HT1080 (cell line): ENCODE measurements at places on chromosomes 3 and 15. TPM values are rescaled to one million over a fixed set of nuclear protein-coding genes. Genes with fewer than 3 reads are reported as not detected.

DNA sequence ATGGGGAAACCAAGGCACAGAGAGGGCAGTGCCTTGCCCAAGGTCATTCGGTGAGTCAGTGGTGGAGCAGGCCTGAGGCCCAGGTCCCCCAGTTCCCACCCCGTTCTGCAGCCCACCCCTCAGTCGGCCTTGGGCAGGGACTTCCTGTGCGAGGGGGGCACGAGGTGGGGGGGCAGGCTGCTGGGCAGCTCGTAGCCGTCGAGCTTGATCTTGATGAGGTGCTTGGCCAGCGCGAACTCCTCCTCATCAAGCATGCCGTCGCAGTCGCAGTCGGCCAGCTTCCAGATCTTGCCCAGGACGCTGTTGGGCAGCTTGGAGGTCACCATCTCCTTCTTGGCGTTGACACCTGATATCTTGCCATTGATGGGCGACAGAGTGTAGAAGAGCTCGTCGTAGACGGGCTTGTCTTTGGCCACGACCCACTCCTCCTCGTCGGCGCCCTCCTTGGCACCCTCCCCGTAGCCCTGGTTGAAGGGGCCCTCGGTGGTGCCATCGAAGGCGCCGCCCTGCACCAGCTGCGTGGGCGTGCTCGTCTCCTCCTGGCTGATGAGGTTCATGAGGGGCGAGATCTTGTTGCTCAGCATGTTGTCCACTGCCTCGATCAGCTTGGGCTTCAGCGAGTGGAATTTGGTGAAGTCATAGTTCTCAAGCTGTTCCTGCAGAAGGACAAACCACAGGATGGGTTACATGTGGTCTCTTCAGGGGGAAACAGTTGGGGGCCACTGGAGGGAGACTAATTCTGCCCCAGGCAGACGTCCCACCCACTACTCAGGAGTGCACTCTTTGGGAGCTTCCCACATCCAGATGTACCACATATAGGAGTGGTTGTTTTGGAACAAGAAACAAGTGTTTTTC is 6.9 kb upstream of the SPTBN5 start:
- no peak for DNase-seq

GRCh38 chr3:138359148-138359918 is 11.0 kb downstream of the MRAS start:
- DNase-seq: no peak

- DNase-seq: no peak
Measured at GRCh38 chr15:86591994-86592735, 512.5 kb downstream of the AGBL1 start.

UROC1 gene
- 0.03 TPM in 1 of 2 replicates, not detected in the other for total RNA-seq

DNA sequence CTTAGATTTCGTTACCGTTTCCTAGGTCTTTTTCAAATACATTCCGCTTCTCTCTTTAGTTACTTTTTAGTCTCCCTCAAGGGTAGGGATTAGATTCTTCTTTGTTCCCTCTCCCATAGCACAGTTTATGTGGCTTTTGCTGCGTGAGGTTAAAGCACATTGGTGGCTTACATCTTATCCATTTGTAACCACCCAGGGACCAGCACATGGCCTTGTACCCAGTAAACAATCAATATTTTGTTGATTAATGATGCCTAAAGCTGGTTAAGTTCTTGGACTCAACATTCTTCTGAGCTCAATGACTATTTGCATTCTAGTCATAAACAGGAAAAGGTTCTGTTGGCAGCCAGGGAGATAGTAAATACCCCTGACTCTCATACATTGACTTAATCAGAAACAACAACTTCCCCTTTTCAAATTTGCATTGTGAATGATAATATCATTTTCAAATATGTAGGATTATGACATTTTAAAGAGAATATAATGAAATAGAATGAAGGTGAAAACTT is 60.2 kb downstream of the CACNA1D start:
- DNase-seq: no peak

- peak; percentile 35 for DNase-seq
Measured at GRCh38 chr3:135103917-135104316, 308.9 kb downstream of the EPHB1 start.

DNA sequence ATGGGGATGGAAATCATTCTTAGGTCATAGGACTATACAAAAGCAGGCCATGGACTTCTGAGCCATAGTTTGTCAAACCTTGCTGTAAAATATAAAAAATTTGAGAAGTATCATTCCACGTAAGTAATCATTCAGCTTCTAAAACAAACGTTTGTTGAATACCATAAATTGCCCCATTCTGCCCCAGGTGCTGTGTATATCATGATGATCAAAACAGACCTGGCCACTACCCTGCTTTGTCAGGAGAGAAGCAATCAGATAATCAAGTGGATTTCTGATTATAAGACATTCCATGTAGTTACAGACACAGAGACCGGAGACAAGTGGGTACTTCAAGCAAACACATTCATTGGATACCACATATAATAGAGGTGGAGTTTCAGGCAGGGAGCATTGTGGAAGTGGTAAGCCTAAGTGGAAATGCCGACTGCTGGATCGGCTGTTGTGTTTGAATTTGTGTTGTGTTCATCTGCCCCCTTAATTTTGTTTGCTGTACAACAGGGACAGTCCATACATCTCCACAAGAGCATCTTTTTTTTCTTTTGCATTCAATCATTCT is 61.7 kb downstream of the TGFBR2 start:
- DNase-seq: no peak

GRCh38 chr3:131020122-131020693 is 6.4 kb downstream of the ASTE1 start:
- DNase-seq: no peak

SLCO2A1 gene
- 0.02 TPM in 1 of 2 replicates, not detected in the other for total RNA-seq

DNA sequence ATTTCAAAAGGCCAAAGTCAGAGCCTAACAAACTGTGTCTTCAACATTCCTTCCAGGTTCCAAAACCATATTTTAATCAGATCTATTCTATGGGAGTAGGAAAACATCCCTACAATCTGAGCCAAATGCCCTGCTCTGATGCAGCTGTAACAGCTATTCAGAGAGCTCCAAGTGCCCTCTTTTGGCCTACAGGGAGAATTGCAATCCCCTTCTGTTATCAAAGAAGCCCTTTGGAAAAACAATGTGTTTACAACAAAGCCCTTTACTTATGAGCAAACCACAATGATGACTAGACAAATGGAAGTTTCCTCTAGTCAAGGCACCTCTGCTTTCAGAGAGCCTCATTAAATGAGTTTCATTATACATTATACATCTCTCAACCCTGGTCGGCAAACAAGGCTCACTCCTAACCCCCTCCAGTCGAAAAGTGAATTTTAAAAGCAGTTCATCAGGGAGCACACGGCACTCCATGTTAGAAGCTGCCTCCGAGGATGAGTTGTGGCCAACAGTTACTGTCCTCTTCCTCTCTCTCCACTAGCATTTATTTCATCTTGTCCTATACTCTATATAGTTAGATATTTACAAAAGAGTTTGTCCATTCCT is 42.6 kb upstream of the TMCO5A start:
- peak; percentile 64 for DNase-seq

- DNase-seq: peak; percentile 13
Measured at GRCh38 chr15:99016680-99017321, 9.2 kb upstream of the PGPEP1L start.

DNA sequence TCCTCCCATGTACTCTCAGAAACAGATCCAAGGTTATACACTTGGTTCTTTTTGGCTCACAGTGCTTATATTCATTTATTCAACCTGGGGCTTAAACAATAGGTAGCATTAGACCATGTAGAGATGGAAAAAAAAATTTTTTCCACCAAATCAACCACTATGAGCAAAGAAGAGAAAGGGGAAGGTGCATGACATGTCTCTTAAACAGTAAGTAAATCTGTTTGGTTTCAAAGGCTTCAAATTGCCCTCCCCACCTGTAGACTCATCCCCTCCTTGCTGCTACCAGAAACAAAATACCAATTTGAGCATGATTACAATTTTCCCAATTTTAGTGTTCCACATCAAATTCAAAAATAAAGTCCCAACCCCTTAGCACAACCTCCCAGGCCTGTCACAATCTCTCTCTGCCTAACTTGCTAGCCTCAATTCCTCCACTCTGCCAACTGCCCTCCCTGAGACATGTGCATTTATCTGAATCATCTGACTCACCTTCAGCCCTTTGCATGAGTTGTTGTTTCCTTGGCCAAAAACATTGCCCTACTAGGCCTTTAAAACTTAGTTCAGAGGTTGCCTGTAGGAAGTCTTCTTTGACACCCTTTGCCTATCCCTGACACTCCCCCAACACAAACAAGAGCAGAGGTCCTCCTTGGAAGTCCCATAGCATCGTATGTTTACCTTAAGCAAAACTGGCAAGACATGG is 30.3 kb upstream of the TSC22D2 start:
- no peak for DNase-seq

GRCh38 chr15:69165637-69166025 is 5.2 kb downstream of the GLCE start:
- no peak for DNase-seq

DNA sequence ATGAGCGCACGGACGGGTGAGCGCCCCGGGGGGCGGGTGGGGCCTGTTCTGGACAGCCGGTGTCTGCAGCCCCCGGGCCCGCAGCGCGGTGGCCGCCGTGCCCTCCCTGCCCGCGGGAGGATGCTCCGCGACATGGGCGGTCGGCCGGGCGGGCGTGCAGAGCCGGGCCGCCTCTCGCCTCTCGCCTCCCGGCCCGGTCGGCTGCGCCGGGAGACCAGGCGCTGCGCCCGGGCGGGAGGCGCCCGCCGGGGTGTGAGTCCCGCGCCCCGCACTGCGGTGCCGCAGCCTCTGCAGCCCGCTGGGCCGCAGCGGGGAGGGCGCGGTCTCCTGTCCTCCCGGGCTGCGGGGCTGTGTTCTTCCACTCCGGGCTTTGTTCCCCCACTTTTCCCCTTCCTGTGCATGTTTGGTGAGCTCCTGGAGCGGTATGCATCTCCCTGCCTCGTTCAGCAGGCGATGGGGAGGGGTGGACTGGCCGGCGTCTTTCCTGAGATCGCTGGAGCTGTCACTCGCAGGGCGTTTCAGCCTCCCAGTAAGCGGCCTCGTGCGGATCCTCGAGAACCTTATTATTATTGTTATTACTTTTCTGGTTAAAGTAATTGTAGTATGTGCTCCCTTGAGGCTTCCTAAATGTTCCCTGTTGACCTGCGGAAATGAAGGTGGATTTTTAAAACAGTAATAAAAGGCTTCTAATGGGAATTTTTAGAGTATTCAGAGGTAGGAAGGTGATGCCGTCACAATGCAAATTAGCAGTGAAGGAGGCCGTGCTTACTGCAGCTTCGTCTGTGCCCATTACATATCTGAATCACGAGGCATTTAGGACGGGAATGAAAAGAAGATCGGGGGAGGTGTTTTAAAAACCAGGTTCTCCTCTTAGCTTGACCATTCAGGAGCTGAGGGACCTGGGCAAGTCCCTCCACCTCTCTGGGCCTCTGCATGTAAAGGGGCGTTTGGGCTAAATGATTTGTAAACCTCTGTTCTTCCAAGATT is 593 bp downstream of the TMOD2 start:
- DNase-seq: peak; percentile 35

POLR2H gene
- total RNA-seq: 327 and 330 TPM in 2 replicates

DNA sequence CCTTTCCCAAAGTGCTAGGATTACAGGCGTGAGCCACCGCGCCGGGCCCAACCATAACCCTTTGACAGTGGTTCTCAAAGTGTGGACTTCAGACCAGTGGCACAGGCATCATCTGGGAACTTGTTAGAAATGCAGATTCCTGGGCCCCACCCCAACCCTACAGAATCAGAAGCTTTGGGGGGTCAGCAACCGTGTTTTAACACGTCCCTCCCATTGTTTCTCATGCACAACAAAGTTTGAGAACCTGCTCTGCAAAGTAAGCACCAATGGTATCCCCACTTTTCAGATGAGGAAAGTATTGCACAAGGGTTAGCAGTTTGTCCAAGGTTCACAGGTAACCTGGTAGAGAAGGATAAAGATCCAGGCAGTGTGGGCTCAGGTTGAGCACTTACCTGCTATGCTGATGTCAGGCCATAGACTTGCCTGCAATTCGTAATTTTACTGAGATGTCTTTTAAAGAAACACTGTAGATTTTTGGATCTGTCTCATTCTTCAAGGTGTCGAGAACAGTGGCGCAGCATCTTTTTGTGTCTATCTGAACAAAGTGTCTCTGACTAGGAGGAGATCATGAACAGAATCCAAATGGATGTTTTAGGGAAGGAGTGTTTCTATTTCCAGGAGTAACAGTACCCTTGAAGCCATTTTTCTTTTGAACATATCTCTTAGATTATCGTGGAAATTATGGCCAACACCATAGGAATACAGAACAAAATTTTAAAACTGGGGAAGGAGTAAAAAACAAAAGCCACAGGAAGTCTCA is 2.5 kb downstream of the GXYLT2 start:
- DNase-seq: no peak

- DNase-seq: no peak
Measured at GRCh38 chr3:69379661-69380060, 6.2 kb downstream of the FRMD4B start.

SORD gene
- 47.9 and 53.6 TPM in 2 replicates for total RNA-seq

DNA sequence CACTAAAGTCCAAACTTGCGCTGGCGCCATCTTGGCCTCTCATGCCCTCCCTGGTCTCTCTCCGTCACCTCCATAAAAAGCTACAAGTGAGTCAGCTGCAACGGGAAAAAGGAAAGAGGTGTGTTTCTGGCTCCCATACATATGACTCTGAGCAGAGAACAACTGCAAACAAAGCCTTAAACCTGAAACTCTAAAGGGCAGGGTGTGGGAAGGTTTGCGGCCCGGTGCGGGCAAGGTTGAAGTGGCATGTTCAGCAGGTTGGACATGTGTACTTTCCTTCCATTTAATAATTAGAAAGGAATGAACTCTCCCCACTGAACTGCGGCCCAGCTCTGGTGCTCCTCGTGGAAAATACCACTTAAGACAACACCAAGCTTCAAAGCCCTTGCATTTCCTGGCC is 59.0 kb upstream of the PPARG start:
- DNase-seq: no peak

TRANK1 gene
- 0.97 and 1.4 TPM in 2 replicates for total RNA-seq

ROBO2 gene
- total RNA-seq: under 0.01 and 0.17 TPM in 2 replicates

PTH1R gene
- total RNA-seq: 2.6 and 3.1 TPM in 2 replicates

- DNase-seq: peak; percentile 74
Measured at GRCh38 chr15:57333487-57333886, 42.8 kb upstream of the CGNL1 start.

GRCh38 chr3:159273070-159273469 is 471.2 kb downstream of the MFSD1 start:
- no peak for DNase-seq

- no peak for DNase-seq
Measured at GRCh38 chr3:194286375-194287146, 64.6 kb downstream of the CPN2 start.

DUOX2 gene
- under 0.01 and 0.03 TPM in 2 replicates for total RNA-seq

- peak; percentile 42 for DNase-seq
Measured at GRCh38 chr3:59043391-59043790, 6.4 kb downstream of the CFAP20DC start.

DNA sequence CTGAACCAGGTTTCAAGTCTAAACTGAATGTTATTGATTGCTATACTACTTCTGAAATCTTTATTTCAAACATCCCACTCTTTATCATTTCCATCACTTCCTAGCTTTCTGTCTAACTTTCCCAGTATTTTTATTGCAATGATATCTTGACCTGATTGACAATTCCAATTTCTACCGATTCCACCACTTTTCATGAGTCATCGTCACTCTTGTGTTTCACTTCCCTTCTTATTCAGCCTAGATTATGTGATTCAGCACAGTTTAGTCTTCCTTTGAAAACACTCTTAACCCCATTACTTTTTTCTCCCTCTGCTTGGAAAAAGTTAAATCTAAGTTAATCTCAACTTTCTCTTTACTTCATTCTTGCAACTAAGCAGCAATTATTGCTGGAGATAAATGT is 62.6 kb downstream of the SLC7A14 start:
- peak; percentile 79 for DNase-seq
